ENCODE measurements at places on chromosomes 2 and 18. TPM values are rescaled to one million over a fixed set of nuclear protein-coding genes. Genes with fewer than 3 reads are reported as not detected.
A peak's percentile ranks its signal among the peaks of the same experiment; 100 is the strongest.

The SLC39A10 gene
- total RNA-seq, result 45.6 TPM

The RPE gene
- total RNA-seq, result 52.1 TPM

DNA sequence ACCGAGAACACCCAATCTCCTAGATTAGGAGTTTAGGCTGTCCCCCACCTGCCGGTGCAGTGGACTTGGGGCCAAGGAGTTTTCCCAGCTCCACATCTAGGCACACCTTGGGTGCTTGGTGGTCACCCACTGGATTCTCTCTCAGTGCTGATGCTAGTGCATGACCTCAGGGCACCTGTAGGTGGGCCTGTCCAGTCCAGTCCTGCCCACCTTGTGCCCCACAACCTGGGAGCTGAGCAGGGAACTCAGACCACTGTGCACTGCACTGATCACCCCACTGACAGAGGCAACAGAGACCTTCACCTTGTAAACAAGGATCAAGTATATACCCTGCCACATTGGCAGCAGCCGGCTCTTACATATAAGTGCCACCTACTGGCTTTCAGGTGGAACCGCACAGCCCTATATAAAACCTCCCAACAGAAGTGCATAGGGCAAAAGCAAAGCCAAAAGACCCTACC is 12.7 kb upstream of the CDH19 start:
- ATAC-seq, result no peak

The TYW5 gene
- total RNA-seq, result 9.8 TPM

DNA sequence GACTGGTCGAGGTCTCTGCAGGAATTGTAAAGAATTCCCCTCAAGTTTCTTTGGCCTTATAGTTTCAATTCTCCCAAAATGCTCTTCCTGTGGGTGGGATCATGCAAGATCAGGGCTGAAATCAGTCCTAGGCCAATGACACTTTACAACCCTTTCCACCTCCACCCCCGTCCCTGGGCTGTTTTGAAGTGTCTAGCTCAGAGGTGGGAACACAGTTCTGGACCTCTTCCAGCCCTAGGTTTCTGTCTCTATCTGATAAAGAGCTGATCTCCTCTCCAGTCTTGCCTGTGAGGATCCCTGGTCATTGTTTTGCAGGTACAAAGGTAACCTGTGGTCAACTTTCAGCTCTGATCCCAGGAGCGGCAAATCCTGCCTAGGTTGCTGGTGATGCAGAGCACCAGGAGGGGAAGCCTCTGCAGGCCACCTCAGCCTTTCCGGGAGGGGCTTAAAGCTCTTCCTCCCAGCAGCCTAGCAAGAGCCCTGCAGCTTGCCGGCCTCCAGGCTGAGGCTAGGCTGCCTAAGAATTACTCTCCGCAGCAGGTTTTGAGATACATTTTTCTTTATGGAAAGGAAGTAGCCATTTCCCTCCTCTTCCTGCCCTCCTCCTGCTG is 69.8 kb upstream of the WIPF1 start:
- no peak for ATAC-seq

DNA sequence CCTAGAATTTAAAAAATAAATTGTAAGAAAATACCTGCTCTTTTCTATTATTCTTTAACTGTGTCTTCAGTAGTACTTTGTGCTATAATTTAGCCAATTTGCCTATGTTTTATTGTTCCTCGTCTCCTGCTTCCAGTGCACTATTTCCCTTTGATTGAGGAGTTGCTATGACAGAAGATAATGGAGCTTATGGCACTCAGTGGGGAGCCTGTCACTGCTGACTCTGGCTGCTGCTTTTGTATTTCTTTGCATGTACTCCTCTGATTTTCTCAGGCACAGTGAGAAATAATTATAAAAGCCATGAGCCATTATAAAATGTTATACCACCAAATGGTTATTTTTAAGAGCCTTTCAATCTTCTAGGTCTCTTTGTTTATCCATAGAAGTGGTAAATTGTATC is 1310.8 kb upstream of the SLC39A10 start:
- ATAC-seq, result no peak

GRCh38 chr18:12233378-12233777 is 20.8 kb upstream of the CIDEA start:
- ATAC-seq, result no peak

GRCh38 chr18:25563816-25564683 is 212.1 kb upstream of the ZNF521 start:
- no peak for ATAC-seq

DNA sequence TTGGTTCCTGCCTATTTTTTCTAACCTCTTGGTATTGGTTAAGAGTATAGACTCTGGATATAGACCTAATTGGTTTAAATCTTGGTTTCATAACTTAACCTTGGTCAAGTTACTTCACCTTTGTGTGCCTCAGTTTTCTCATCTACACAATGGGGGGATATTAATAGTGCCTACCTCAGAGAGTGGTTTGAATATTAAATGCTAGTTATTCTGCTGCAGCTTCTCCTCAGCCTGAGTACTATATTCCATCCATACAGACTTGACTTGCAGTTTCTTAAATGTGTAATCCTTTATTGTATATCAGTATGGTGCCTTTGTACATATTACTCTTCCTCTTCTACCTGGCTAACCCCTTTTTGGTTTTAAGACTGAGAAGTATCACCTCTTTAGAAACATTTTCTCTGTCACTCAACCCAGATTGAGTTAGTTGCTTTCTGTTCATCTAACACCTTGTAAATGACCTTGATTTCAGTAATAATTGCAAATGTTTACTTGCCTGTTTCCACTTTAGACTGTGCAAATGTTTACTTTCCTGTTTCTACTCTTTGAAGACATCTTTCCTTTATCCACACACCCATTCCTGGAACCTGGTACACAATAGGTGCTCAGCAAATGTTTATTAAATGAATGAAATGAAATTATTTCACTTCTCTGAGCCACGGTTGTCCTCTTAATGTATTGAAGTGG is 6.6 kb downstream of the ACVR2A start:
- ATAC-seq, result no peak

DNA sequence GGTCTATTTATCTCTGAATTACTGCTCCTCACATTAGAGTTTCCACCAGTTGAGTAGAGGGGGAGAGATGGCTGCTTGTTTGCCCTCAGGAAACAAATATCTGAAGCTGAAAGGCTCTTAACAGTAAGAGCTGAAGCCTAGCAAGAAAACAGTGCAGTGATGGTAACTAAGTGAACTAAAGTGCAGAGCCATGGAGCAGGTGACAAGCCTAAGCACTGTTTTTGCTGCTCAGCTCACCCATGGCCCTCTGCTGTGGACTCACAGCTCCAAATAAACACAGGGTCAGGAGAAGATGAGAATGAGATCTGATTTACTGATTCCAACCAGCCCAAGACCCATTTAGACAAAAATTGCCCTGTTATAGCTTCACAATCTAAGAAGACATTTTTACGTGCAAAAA is 118.4 kb downstream of the ETAA1 start:
- peak; percentile 41 for ATAC-seq

DNA sequence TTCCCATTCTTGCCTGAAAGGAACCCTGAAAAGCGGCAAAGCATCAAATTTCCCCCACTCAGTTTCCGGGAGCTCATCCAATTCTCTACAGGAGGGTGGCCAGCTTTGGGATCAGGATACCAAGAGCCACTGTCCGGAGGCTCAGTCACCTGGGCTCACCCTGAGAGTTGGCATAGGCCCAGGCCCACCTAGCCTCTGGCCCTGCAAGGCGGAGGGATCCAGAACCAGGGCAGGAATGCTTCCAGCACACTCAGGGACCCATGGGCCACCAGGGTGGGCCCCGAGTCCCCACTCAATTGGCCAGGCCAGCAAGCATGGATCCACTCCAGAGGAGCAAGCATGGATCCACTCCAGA is 432.9 kb upstream of the MYT1L start:
- ATAC-seq, result no peak

- ATAC-seq, result no peak
These were observed 13.0 kb downstream of the DTNA start for GRCh38 chr18:34723143-34723542.

The FOXD4L1 gene
- not detected for total RNA-seq

The RIT2 gene
- total RNA-seq, result 15.9 TPM

DNA sequence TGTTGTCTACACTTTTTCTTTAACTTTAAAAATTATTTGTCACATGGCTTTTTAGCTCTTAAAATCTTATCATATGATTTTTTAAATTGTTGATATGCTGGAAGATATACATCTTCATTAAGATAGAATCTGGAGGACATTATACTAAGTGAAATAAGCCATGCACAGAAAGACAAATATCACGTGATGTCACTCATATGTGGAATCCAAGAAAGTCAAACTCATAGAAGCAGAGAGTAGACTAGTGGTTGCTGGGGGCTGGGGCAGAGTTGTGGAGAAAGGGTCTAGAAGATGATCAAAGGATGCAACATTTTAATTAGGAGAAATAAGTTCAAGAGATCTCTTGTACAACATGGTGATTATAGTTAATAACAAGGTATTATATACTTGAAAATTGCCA is 280.9 kb downstream of the GULP1 start:
- no peak for ATAC-seq

GRCh38 chr2:128261245-128262128 is 57.2 kb downstream of the HS6ST1 start:
- ATAC-seq, result peak; percentile 3

The TRIB2 gene
- 105 TPM for total RNA-seq

- ATAC-seq, result no peak
These were observed 196.0 kb upstream of the SPHKAP start for GRCh38 chr2:228377533-228377932.

The DUSP28 gene
- 6.2 TPM for total RNA-seq

- ATAC-seq, result no peak
These were observed 60.7 kb downstream of the LYPD1 start for GRCh38 chr2:132609101-132609890.

- ATAC-seq, result no peak
These were observed 273.6 kb downstream of the TGIF1 start for GRCh38 chr18:3723554-3723953.

- no peak for ATAC-seq
These were observed 139.3 kb upstream of the CTNNA2 start for GRCh38 chr2:79373358-79374130.
